ENCODE measurements at places on chromosomes 13 and 19. TPM values are rescaled to one million over a fixed set of nuclear protein-coding genes. Genes with fewer than 3 reads are reported as not detected.

- H3K4me1 ChIP-seq: no peaks in the 10 kb centered on the region
- no peaks in the 10 kb centered on the region for H3K27me3 ChIP-seq
- no peaks in the 10 kb centered on the region for H3K36me3 ChIP-seq
- no peak overlapping the region for H3K27ac ChIP-seq
- no peak for DNase-seq
These were observed 1254.8 kb downstream of the SLITRK5 start for GRCh38 chr13:88925954-88926353.

- H3K27ac ChIP-seq: no peak overlapping the region
- H3K4me1 ChIP-seq: peaks cover 12% of the 10 kb centered on the region
- no peak overlapping the region for H3K4me3 ChIP-seq
- DNase-seq: no peak
- H3K36me3 ChIP-seq: no peaks in the 10 kb centered on the region
These were observed 80.4 kb downstream of the INSR start for GRCh38 chr19:7213628-7214323.

FFAR1 gene
- polyA plus RNA-seq: 1.8 TPM

- H3K36me3 ChIP-seq: no peaks in the 10 kb centered on the region
- H3K27ac ChIP-seq: no peak overlapping the region
- DNase-seq: no peak
- peaks cover 2% of the 10 kb centered on the region for H3K4me1 ChIP-seq
- peaks cover 49% of the 10 kb centered on the region for H3K27me3 ChIP-seq
These were observed 2.8 kb upstream of the IFNL2 start for GRCh38 chr19:39265321-39265916.

NCAN gene
- 0.39 TPM for polyA plus RNA-seq

GRCh38 chr13:73913751-73914518 is 220.3 kb downstream of the KLF12 start:
- H3K4me1 ChIP-seq: no peaks in the 10 kb centered on the region
- H3K27ac ChIP-seq: no peak overlapping the region
- H3K27me3 ChIP-seq: no peaks in the 10 kb centered on the region
- H3K36me3 ChIP-seq: no peaks in the 10 kb centered on the region

MTIF3 gene
- 77.3 TPM for polyA plus RNA-seq

DNA sequence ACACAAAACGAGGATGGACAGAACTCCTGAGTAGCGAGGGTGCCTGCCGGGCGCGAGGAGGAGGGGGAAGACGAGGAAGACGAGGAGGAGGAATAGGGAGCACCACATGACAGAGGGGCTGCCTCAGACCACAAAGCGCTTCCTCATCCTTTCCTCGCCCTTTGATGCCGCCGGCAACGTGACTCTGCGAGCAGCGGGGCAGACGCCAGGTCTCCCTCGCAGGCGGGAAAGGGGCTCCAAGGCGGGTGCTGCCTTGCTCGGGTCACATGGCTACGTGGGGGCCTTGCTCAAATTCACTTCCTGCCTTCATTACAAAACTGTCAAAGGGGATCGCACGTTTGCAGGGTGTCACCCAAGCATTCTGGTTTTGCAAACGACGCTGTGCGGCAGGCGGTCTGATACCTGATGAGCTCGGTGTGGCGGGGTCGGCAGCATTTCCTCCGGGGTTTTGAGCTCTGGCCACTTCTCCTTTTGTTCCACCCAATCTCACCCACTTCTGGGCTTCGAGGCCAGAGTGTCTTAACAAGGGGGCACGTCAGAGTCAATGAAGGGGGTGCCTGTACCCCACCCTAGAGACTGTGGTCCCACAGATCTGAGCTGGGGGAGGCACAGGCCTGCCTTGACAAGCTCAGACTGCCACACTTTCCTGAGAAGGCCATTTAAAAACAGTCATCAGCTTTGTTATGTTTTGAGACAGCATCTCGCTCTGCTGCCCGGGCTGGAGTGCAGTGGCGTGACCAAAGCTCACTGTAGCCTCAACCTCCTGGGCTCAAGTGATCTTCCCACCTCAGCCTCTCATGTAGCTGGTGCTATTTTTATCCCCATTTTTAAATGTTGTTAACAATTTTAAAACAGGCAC is 14.9 kb downstream of the MAP2K2 start:
- DNase-seq: no peak
- no peak overlapping the region for H3K27ac ChIP-seq
- H3K4me1 ChIP-seq: no peaks in the 10 kb centered on the region
- no peak overlapping the region for H3K4me3 ChIP-seq

DNA sequence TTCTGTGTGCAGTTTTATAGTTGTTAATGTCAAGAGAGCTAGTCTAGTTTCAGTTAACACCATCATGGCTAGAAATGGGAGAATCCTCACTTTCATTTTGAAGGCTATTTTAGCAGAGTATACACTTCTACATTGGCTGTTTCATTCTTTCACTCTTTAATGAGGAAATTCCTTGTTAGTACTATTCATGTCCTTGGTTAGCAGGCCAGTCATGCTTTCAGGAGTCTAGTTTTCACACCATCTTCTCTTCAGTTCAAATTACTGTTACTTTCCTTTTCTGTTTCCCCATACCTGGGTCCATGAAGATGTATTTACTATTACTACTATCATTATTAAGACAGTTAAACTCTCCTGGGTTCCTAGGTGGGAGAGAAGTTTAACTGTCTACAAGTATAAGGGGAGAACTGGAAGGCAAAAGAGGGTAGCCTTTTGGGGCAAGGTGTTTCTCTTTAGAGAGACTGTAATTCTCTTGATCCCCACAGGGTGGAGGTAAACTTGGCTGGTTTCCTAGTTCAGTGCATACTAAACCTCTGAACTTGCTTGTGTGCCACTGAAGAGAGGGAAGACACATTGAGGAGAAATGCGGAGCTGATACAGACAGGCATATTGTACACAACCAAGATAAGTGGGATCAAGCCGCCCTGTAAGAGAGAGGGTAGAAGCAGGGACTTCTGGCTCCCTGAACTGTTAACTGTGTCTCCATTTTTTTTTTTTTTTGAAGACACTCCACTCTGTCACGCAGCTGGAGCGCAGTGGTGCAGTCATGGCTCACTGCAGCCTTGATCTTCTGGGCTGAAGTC is 41.3 kb upstream of the IGFL4 start:
- no peak overlapping the region for H3K27ac ChIP-seq
- peaks cover 24% of the 10 kb centered on the region for H3K27me3 ChIP-seq
- H3K4me3 ChIP-seq: no peak overlapping the region
- peak; percentile 16 for DNase-seq
- no peaks in the 10 kb centered on the region for H3K36me3 ChIP-seq

GRCh38 chr13:36814465-36814864 is 4.6 kb upstream of the RFXAP start:
- H3K4me3 ChIP-seq: no peak overlapping the region
- H3K36me3 ChIP-seq: no peaks in the 10 kb centered on the region
- H3K27me3 ChIP-seq: peaks cover 3% of the 10 kb centered on the region

- H3K27me3 ChIP-seq: no peaks in the 10 kb centered on the region
- DNase-seq: no peak
- no peak overlapping the region for H3K4me3 ChIP-seq
- no peak overlapping the region for H3K27ac ChIP-seq
- no peaks in the 10 kb centered on the region for H3K36me3 ChIP-seq
- H3K4me1 ChIP-seq: no peaks in the 10 kb centered on the region
These were observed 266.3 kb downstream of the DNAJC15 start for GRCh38 chr13:43289470-43290255.

CRLF1 gene
- polyA plus RNA-seq: 3.2 TPM

C19orf44 gene
- 4.6 TPM for polyA plus RNA-seq

BRME1 gene
- 4.7 TPM for polyA plus RNA-seq

DNA sequence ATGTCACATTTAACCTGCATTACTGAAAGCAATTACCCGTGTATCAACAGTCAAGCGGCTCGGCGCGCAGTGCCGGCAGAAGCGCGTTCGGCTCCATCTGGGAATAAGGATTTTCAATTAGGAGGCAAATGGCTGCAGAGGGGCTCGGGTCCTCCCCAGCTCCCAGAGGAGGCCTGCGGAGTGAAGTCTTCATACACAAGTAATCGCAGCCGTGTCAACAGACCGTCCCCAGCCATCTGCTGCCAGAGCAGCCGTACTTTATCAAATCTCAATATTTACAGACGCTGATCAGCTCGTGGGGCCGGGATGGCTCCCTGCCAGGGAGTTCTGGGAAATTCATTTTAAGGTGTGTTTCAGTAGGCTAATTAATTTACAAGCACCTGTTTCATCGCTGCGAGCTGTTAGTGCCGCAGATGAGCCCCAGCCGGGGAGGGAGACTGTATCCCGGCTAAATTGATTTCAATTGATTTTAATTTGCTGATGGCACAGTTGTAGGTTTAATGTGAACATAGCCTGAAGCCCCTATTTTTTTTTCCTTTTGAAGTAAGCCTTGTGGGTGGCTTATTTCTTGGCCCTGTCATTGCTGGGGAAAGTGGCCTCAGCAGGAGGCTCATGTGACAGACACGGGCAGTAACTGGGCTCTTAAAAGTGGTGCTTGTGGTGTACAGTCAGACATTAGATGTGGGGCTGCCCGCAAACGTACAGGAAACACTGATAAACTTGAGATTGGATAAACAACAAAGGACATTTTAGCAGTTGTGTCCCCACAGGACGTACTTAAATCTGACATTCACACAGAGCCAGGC is 252.7 kb downstream of the TEX29 start:
- H3K27ac ChIP-seq: no peak overlapping the region
- no peaks in the 10 kb centered on the region for H3K27me3 ChIP-seq
- no peak overlapping the region for H3K4me3 ChIP-seq
- no peaks in the 10 kb centered on the region for H3K4me1 ChIP-seq

HSH2D gene
- polyA plus RNA-seq: 15.4 TPM

DNA sequence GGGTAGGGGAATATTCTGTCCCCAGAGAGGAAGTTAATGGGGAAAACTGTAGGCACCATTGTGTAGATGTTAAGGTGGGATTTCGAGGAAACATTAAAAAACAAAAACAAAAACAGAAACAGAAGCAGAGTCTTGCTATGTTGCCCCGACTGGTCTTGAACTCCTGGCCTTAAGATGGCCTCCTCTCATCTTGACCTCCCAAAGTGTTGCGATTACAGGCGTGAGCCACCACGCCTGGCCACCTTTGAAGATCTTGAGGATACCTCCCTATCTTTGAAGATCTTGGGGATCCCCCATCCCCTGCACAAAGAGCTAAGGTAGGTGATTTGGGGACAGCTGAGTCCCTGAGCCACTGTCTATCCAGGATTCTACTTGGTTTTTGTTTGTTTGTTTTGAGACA is 553 bp upstream of the ICAM3 start:
- H3K27me3 ChIP-seq: no peaks in the 10 kb centered on the region
- DNase-seq: no peak
- H3K27ac ChIP-seq: no peak overlapping the region
- H3K4me1 ChIP-seq: peaks cover 3% of the 10 kb centered on the region
- no peak overlapping the region for H3K4me3 ChIP-seq

DNA sequence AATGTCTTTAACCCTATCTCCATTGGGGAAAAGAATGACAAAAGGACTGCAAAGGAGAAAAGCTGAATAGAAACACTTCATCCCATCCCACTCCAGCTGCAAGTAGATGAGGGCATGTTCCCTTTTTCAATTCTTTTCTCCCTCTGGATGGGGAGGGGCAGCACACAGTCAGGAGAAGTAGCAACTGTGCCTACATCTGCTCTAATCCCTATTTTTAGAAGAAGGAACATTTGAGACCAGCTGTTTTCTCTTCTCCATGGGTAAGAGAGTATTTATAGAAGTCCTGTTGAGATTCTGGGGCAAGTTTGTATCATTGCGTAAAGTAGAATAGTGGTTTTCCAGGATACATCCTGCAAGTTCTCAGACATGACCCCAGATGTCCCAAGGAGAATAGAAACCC is 9.3 kb upstream of the GTF3A start:
- H3K27me3 ChIP-seq: peaks cover 2% of the 10 kb centered on the region
- H3K27ac ChIP-seq: no peak overlapping the region
- H3K4me1 ChIP-seq: no peaks in the 10 kb centered on the region
- H3K36me3 ChIP-seq: no peaks in the 10 kb centered on the region
- H3K4me3 ChIP-seq: no peak overlapping the region

GRCh38 chr13:104764600-104764999 is 1698.4 kb upstream of the SLC10A2 start:
- DNase-seq: no peak
- H3K4me1 ChIP-seq: no peaks in the 10 kb centered on the region
- no peak overlapping the region for H3K4me3 ChIP-seq
- H3K27ac ChIP-seq: no peak overlapping the region
- H3K27me3 ChIP-seq: no peaks in the 10 kb centered on the region

- DNase-seq: peak; percentile 83
- no peaks in the 10 kb centered on the region for H3K27me3 ChIP-seq
These were observed 811 bp upstream of the PRMT1 start for GRCh38 chr19:49676136-49676783.

LGALS7B gene
- polyA plus RNA-seq: 3.6 TPM

- H3K36me3 ChIP-seq: peaks cover 9% of the 10 kb centered on the region
- no peaks in the 10 kb centered on the region for H3K27me3 ChIP-seq
- H3K27ac ChIP-seq: no peak overlapping the region
- no peak overlapping the region for H3K4me3 ChIP-seq
These were observed 141.8 kb downstream of the ABCC4 start for GRCh38 chr13:95159458-95159857.

DNA sequence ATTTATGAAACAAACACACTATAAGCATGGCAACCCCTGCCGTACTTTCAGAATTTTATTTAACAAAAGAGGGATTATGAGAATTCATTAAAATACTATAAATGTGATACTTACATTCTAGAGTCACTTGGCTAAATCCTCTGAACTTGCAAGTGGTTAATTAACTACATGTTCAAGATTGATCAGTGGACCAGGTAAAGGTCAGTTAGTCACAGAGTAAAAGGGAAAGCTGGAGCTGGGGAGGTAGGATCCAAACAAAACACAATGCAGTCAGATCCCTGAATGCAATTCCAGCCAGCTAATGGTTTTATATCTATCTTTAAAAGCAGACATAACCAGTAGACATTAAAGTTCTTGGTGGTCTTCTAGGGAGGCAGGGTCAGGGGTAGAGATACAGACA is 270.5 kb downstream of the DIAPH3 start:
- H3K4me1 ChIP-seq: peaks cover 13% of the 10 kb centered on the region
- no peak overlapping the region for H3K27ac ChIP-seq
- no peaks in the 10 kb centered on the region for H3K36me3 ChIP-seq
- no peak overlapping the region for H3K4me3 ChIP-seq
- no peaks in the 10 kb centered on the region for H3K27me3 ChIP-seq

- H3K27me3 ChIP-seq: no peaks in the 10 kb centered on the region
- peaks cover 62% of the 10 kb centered on the region for H3K4me1 ChIP-seq
- H3K4me3 ChIP-seq: peak overlapping the region; percentile 30
- peaks cover 11% of the 10 kb centered on the region for H3K36me3 ChIP-seq
These were observed 3.0 kb upstream of the ZFP36 start for GRCh38 chr19:39403331-39404312.

LIM2 gene
- polyA plus RNA-seq: not detected

ZNF628 gene
- polyA plus RNA-seq: 5.6 TPM

DNA sequence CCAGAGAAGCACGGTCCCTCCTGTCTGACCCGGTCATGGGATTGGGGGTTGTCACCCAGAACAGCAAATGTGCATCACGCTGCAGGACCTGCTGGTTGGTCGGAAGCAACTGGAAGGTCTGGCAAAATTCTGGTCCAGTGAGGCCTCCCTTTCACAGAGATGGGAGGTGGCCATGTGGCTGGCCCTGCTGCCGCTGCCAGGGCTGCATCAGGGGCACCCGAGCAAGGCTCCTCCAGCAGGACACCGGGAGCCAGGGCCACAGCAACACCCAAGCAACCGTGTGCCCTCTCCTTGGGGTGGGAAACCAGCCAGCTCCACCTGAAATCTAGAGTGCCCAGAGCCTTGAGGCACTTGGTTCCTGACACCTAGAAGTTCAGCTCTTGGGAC is 11.5 kb upstream of the GAS6 start:
- H3K4me3 ChIP-seq: no peak overlapping the region
- no peak overlapping the region for H3K27ac ChIP-seq
- no peaks in the 10 kb centered on the region for H3K4me1 ChIP-seq
